Fibroblast of the aortic adventitia (primary cell): ENCODE measurements at places on chromosomes 2 and 18.

- peak; percentile 40 for DNase-seq
Measured at GRCh38 chr2:84302513-84303412, 156.3 kb downstream of the SUCLG1 start.

DNA sequence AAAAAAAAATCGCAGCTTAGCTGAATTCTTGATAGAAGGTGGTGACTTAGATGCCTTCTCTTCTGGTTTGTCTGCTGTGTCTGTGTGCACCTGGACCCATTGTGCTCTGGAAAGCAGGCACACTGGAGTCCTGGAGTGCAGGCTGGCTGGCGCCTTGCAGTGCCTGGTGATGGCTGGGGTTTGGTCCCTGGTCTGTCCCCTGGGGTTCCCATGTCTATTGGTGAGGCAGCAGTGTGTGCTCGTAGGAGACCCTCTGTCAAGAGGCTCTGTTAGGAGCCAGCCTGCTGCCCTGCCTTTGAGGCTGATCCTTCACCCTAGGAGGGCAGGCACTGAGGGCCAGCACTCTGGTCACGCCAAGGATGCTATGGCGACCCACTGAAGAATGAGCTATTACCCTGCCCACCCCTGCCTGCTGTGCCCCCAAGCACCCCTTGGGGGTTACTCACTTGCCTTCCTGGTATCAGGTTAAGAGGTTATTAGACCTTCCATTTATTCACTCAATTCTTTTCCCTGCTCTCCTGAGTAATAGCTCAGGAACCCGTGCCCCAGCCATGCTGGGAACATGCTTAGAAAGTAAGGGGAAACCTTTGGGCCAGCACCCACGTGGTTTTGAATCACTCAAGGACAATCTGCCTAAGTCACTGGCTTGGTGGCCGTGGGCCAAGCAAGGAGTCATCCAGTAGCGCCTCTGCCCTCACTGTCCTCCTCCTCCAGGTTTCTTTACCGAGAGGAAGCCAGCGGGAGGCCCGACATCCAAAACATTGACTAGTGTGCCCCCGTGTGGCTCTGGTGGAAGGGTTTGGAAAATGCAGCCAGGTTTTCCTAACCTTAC lies 284.5 kb downstream of the PRKCE start:
- DNase-seq = peak; percentile 98

DNA sequence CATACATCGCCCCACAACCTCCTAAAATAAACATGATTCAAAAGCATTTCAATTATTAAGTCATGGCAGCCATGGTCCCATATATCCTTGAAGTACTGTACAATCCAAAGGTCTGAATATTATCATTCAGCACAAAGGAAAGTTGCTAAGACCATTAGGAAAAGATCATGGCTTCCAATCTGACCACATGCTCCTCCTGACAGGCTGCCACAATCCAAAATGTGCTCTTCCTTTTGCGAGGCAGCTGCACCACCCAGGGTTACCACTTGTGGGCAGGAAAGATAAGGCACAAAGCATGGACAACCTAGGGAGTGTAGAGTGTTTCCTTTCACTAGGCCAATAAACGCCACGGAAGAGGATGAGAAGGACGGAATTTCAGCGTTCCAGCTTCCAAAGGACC lies 5.4 kb downstream of the BOLA3 start:
- no peak for DNase-seq

DNA sequence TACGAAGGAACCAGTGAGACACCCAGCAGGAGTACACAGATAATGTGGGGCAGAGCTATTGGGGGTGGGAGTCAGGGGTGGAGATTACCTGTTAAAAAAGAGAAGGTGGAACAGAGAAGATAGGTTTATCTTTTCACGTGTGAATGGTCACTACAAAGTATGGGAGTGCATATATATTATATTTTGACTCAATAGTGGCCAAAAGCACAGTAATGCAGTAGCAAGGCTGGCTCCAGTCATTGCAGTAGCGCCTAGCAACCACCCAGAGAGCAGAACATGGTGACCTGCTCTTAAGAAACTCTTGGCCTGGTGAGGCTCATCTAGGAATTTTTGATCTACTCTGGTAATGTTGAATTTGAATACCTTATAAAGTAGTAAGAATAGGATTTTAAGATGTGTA lies 1.0 kb downstream of the IMPACT start:
- DNase-seq = peak; percentile 11

GRCh38 chr2:118983133-118983532 lies 41.1 kb downstream of the MARCO start:
- no peak for DNase-seq

- no peak for DNase-seq
Measured at GRCh38 chr2:120791243-120791961, 55.7 kb downstream of the GLI2 start.

DNA sequence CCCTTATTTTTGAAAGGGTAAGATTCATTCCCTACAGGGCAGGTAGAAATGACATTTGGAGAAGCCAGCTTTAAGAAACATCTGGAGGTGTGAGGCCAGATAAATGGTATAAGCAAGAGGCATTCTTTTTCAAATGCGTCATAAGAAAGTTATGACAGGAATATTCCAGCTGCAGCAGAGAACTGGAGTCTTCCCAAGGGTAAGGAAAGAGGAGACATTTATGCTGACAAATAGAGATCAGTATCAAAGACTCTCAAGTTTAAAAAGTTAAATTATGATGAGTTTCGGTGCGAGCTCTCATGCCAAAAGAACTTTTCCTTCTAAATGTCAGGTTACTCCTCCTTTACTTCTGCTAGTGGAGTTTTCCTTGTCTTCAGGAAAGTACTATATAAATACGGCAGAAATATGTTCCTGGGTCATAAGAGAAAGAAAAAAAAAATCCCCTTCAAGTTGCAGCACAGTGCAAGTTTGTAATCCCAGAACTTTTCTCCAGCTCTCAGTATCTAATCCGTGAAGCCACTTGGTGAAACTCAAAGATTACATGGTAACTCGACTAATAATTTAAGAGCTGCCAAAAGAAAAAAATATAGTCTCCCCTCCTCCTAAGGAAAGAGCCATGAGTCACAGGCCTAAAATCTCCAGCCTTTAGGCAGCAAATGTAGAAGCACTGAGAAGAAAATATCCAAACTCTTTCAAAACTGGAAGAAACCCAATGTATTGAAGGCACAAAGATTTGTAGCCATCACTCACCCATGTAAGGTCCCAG lies 428.1 kb downstream of the MEIS1 start:
- DNase-seq = peak; percentile 85

GRCh38 chr2:236545248-236545658 lies 24.4 kb upstream of the ACKR3 start:
- no peak for DNase-seq

GRCh38 chr2:190205657-190206056 lies 114.0 kb downstream of the HIBCH start:
- DNase-seq = peak; percentile 89

- peak; percentile 55 for DNase-seq
Measured at GRCh38 chr18:28045176-28045810, 131.6 kb downstream of the CDH2 start.

DNA sequence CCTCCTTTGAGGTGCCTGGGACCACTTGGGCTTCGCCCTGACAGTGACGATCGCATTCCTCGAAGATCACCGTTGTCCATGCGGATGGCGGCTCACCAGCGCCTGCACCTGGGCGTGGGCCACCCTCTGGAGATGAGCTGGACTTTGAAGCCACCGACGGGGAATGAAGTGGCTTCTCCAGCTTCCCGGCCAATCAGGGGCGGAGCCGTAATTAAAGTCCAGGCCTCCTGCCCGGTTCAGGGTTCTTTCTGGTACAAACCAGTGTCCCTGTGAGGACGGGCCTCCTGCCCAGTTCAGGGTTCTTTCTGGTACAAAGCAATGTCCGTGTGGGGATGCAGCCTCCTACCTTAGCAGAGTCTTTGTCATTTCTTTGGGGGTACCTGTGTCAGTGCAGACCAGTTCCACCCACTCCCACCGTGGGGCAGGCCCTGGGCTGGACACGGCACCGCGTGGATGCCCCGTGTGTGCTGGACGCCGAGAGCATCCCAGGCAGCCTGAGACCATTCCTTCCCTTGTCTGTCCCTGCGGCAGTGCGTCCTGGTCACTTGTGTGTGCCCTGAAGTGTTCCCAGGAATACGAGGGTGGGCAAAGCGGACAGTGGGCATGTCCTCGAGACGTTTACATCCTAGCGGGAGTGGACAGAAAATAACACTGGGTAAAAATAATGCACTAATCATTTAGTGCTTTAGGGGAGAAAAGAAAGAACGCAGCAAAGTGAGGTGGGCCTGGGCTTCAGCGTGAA lies 55.0 kb downstream of the KCNG2 start:
- no peak for DNase-seq

- DNase-seq = no peak
Measured at GRCh38 chr18:52499016-52499415, 159.0 kb downstream of the DCC start.

DNA sequence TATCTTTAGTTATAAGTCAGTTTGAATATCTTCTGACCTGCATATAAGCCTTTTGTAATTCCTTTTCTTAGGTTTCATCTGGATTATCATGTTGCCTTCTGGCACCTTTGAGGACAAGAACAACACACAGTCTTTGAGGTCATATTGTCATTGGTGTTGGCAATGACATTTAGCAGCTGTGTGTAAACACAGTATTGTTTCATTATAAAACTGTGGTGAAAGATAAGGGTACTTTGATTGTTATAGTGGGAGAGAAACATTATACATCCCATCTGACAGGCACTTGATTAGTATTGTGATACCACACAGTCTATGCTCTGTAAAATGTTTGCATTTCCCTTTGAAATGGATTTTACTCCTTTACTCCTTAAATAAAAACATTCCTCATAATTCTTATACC lies 313.5 kb downstream of the RPRM start:
- DNase-seq = no peak

DNA sequence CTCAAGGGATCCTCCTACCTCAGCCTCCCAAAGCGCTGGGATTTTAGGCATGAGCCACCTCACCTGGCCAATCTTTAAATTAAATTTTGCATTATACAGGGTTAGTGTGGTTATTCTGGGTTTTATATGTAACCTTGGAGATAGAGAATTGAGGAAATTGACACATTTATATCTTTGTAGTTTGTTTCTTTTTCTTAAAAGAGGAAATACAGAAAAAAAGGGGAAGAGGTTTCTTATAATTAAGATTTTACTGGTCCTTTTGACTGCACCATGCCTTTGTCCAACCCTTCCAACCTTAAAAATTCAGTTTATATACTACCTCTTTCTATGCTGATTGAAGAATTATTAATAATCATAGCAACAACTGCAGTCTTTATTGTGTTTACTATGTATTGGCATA lies 210.1 kb upstream of the STON1 start:
- no peak for DNase-seq

GRCh38 chr2:112156152-112156986 lies 18.2 kb downstream of the FBLN7 start:
- peak; percentile 29 for DNase-seq

DNA sequence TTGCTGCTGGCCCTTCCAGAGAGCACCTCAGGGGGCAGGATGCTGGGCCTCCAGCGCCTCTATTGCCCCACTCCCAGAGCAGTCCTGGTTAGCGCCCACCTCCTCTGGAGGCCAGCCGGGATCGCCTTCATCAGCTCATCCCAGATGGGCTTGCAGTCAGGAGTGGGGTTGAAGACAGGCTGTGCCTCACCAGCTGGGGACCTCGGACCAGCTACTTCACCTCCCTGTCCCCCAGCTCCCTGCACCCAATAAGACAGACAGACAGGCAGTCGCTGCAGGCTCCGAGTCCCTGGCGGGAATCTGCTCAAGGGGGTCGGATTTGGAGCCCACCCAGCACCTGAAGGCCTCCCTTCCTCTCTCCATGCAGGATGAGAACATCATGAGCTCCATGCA lies 18.9 kb upstream of the FAHD2A start:
- no peak for DNase-seq

DNA sequence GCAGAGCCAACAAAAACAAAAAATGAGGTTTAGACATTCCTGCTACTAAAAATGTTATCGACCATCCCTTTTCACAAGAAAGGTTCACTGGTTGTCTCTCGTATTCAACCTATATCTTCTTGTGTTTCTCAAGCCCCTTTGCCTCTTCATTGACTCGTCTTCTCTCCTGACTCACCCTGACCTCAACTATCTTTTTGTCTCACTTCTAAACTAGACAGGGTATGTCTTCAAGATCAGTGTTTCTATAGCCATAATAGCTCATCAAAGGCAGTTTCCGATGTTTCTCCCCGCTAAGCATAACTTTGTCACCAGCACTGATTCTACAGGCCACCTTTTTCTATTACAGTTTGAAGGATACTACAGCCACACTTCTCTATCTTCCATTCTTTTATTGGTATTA lies 178.4 kb downstream of the MEMO1 start:
- no peak for DNase-seq

- DNase-seq = no peak
Measured at GRCh38 chr2:127776122-127776780, 34.7 kb downstream of the WDR33 start.

GRCh38 chr2:28227498-28227897 lies 165.2 kb upstream of the FOSL2 start:
- DNase-seq = no peak

DNA sequence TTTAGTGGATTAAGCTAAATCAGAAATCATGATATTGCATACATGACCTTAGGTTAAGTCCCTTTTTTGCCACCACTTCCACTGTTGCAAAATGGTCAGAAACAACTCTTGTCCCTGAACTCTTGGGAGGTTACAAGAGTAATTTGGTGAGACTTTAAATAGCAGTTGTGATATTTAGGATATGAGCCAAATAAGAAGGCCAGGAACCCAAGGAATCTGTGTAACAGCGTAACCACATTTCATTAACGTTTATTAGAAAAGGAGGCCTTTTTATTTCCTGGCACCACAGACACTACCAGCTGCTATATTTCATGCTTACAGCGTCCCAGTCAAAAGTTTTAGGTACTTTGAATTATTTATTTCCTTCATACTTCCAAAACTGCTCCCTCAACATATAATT lies 268.0 kb downstream of the GPD2 start:
- DNase-seq = no peak

GRCh38 chr2:159616286-159616701 lies at the start of gene BAZ2B:
TSS of gene BAZ2B (minus strand) at chr2:159616548. CDS start at chr2:159478719, 137,829 bp downstream.
- DNase-seq = peak; percentile 84

DNA sequence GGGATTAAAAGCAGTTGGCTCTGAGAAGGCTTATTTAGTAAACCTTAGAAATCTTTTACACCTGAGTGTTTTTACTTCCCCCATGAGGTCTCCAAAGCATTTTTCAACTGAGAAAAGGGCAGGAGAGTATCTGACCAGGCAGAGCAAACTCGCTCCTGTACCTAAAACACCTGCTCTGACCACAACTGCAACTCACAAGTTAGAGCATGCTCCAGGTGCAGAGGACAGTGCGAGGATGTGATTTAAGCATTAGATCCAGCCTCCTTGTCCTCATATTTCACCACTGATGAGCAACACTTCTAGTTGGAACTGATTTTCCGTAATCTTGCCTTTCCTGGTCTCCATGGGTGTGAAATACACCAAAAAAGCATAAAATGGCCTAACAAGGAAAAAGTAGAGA lies 34.5 kb upstream of the TBC1D8 start:
- no peak for DNase-seq
